ENCODE measurements at places on chromosomes 5 and 9. TPM values are rescaled to one million over a fixed set of nuclear protein-coding genes. Genes with fewer than 3 reads are reported as not detected.

The ECM2 gene
- 71.3 TPM for total RNA-seq

The EGFLAM gene
- total RNA-seq: 132 TPM

The PAPPA gene
- 5.7 TPM for total RNA-seq

The DNAH5 gene
- total RNA-seq: 0.35 TPM

The CLPTM1L gene
- 112 TPM for total RNA-seq

The SVEP1 gene
- 359 TPM for total RNA-seq

The ANXA6 gene
- 631 TPM for total RNA-seq

The JAK2 gene
- 25.1 TPM for total RNA-seq

The CARD19 gene
- total RNA-seq: 38.9 TPM

The LURAP1L gene
- total RNA-seq: 21.7 TPM

The SPATA6L gene
- 5.4 TPM for total RNA-seq

The EQTN gene
- total RNA-seq: not detected

The FOXI1 gene
- total RNA-seq: not detected

The ACER2 gene
- total RNA-seq: 20.5 TPM

The CNOT8 gene
- 45.0 TPM for total RNA-seq

DNA sequence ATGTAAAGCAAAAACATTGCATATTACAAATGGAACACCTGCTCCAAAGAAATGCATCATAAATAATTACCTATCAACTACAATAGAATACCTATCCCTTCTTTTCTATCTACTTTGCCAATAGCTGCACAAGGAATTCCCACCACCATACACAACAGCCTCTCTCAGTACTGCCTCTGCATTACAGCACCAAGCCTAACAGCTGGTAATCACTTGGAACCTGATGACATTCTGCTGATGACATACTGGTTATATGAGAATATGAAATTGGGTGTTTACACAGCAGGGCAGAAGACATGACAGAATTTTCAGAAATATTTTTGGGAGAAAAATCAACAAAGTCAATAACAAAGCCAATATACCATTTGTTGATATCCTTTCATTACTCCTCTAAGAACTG, 43.2 kb downstream of the PSMB7 start:
- no peak for DNase-seq

GRCh38 chr9:34741628-34742027, 31.7 kb upstream of the CCL21 start:
- no peak for DNase-seq

DNA sequence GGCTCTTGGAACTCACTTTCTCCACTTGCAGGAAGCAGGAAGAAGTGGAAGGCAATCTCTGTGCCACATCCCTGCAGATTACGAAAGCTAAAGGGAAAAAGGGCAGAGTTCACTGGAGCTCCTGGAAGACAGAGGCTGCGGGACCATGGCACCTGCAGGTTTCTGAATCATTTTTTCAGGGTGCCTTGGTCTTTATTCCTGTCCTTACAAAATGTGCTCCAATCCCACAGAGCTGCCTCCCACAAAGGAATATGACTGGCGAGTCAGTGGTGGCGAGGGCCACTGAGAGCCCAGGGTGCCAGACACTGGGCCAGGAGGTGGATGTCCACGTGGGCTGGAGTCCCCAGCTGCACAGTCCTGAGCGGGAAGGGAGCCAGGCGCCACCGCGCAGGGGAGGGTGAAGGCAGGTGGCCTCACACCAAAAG, 183.0 kb downstream of the FANCC start:
- DNase-seq: no peak

DNA sequence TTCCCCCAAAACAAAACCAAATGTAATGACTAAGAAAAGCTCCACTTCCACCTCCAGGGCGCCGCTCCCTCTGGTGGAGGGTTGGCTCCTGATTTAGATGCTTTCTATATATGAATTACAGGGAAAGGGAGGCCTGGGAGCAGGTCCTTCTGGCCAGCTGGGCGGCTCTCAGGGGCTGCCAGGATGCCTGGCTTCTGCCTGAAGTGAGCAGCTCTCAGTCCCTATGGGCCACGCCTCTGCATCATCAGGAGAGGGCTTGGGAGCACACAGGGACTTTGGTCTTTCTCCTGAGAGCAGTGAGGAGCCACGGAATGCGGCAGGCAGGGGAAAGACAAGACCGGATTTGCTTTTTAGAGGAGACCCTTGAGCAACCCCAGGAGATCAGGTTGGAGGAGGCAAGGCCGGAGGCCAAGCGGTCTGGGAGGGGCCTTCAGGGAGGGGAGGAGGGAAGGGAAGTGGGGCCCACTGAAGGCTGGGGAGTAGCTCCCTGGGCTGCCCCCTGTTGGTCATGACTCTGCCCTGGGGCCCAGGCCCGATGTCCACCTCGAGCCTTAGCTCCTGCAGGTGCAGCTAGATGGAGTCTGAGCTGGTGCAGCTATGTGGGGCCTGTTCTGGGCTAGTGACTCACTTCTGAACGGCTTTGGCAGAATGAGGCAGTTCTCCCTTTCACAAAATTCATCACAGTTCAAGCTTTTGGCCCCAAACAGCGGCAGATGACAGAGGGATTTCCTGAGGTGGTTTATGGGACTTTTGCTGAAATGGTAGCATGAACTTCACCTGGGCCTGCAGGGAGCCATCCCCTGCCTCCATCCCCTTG, 11.3 kb upstream of the GRHPR start:
- no peak for DNase-seq

DNA sequence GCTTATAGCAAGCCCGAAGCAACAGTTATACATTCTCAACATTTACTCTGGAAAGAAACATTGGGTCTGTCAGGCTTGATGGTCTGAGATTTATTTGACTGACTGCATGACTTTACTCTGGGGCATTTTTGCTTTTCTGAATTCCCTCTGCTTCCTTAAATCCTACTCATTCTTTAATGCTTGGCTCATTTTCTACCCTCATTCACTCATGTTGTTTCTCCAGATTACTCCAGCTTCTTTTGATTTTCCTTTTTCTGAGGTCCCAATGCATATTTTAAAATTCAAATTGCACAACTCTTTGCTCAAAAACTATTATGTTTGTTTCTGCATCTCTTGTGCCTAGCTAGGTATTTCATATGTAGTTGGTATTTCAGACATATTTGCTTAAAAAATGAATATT, 2002.9 kb upstream of the NUDT12 start:
- no peak for DNase-seq

GRCh38 chr9:10678010-10678409, 65.2 kb upstream of the PTPRD start:
- no peak for DNase-seq

GRCh38 chr9:18981476-18982261, 51.3 kb downstream of the SAXO1 start:
- no peak for DNase-seq

DNA sequence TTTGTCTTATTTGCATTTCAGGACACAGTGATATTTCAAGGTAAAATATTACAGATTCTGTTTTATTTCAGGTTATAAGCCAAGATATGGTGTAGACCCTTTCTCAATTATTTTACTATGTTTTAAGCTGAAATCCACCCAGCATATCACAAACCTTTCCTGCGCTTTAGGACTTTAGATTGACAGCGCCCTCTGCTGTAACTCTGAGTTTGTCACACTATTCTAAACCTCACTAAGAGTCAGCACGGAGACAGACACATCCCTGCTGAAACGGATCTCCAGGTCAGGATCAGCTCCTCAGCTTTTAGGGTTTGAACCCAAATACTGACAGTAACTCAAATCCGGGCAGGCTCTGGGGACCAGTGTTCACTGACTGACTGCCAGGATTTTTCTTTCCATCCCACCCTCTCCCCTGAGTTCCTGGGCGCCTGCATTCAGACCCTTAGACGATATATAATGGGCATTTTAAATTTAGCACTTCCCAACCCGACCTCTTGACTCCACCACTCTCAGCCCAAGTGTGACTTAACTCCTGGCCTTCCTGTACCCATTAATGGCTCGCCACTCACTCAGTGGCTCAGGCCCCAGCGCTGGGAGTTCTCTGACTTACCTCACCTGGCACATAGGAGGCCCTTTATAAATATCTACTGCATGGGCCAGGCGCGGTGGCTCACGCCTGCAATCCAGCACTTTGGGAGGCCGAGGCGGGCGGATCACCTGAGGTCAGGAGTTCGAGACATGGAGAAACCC, 33.5 kb downstream of the TLX3 start:
- DNase-seq: peak; percentile 81

DNA sequence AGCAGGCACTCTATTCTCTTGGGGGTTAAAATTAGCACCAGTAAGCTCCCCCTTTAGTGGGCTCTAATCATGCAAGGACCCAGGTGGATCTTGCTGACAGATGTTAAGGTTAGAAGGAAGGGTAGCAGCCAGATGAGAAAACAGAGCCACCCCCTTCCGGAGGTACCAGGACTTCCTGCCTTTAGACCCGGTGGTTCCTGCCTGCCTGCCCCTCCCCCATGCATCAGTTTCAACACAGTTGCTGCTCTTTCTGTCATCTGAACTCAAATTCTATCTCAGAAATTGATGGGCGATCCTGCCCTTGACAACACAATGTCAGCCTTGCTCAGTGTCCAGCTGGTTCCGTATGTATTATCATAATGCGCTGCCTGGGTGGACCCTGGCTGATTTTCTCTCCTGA, 287.3 kb downstream of the EBF1 start:
- DNase-seq: no peak

DNA sequence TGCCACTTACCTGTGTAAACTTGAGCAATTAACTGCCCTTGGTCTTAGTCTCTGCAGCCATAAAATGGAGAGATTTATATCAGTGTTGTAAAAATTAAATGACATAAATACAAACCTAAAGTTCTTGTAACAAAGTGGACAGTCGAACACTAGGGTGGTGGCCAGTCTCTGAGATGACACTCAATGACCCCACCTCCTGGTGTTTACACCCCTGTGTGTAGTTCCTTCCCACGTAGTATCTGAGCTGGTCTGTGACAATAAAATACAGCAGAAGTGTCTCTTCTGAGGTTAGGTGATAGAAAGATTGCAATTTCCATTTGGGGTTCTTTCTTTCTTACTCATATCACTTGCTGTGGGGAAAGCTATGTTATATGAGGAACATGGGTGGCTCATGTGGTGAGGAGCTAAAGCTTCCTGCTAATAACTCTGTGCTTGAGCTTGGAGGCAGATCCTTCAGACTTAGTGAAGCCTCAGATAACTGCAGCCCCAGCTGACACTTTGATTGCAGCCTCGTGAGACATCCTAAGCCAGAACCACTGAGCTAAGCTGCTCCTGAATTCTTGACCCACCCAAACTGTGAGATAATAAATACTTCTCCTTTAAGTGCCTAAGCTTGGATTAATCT, 173.4 kb upstream of the CHD1 start:
- no peak for DNase-seq

GRCh38 chr5:43320846-43321245, 7.6 kb upstream of the HMGCS1 start:
- no peak for DNase-seq

GRCh38 chr5:145247745-145248040, 587.4 kb downstream of the PRELID2 start:
- no peak for DNase-seq

- DNase-seq: no peak
These were observed 552.2 kb upstream of the RIOK2 start for GRCh38 chr5:97735209-97735608.

DNA sequence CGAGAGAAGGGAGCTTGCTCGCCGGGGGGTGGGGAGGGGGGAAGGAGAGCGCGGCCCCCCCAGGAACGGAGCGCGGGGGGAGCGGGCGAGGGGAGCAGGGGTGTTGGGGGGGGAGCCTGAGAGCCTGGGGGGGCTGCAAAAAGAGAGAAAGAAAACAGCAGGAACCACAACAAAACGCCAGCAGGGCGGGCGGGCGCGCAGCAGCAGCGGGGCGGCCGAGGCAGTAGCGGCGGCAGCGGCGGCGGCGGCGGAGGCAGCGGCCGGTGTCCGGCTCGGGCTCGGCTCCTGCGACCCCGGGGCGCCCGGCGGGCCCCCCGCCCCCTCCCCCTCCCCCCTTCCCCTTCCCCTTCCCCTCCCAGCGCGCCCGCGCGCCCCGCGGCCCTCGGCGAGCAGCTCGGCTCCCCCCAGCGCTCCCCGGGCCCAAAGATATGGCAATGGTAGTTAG, 1.6 kb downstream of the NR2F1 start:
- no peak for DNase-seq

DNA sequence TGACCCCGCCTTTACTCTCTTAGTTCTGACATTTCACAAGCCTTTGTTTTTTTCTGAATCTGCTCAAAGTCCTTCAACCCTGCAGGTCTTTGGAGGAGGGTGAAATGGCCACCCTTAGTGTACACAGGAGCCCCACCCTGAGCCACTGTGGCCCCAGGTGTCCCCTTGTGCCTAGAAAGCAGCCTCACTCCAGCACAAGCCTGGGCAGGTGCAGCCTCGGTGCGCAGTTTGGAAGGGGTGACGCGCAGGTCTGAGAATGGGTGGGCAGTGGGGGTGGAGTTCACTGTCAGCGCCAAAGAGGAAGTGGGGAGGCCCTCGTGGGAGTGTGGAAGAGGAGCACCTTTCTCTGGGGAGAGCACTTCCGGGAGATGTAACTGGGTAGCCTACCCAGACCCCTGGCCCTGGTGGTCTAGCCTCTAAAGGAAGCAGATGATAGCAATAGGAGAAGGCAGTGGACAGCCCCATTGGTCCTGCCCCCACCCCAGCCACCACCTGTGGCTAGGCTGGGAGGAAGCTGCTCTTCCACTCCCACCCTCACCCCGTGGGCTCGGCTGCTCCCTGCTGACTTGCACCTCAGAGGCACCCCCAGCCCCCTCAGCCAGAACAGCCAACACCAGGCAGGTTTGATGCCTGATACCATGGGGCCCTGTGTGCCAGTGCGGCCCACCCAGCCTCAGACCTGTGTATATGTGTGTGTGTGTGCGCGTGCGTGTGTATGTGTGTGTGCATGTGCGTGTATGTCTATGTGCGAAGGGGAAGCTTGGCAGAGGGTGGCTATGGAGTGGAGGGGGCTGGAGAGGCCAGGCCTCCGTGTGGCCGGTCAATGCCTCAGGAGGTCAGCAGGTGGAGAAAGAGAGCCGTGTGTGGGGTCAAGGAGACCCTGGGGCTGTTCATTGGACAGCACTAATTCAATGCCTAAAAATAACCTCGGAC, 16.8 kb upstream of the DAB2IP start:
- DNase-seq: no peak

GRCh38 chr9:14358523-14358922, 44.6 kb upstream of the NFIB start:
- no peak for DNase-seq

- DNase-seq: no peak
These were observed 676.4 kb downstream of the PRELID2 start for GRCh38 chr5:145158730-145159129.
